NCI-H1436 (cell line): ENCODE measurements at places on chromosomes 6 and 20.

DNA sequence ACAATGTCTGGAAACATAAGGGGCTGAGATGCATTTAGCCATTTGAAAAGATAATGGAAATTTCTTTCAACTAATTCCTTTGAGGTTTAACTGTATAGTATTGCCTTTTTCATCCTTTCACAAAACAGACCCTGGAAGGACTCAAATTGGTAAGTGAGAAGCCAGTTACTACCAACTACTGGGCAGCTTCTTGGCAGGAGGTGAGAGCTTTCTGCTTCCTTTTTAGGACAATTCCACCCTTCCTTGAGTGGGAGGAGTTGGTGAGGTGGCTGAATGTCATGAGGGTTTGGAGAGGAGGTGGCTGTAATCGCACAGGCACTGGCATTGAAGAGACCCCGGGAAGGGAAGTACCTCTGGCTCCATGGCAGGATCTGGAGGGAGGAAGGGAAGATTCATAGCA, 341.1 kb downstream of the NRN1 start:
- DNase-seq, result no peak

DNA sequence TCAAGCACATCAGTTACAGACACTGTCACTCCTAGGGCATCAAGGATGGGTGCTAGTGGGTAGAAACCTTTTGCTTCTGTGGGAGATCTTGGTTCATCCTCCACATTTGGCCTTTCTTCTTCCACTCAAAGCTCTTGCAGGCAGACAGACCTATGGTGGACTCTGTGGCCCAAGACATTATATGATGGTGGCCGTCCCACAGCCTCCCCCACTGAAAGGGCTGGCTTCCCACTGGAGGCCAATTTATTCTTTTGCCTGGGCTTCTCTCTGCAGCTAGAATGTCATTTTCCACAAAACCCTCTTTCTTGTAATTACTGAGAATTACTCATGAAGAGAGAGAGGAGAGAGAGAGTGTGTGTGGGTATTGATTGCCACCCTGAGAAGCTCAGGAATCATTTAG, 43.8 kb downstream of the CD40 start:
- DNase-seq, result no peak

- DNase-seq, result no peak
Observed at GRCh38 chr6:24838081-24838480, 39.4 kb upstream of the ARMH2 start.

DNA sequence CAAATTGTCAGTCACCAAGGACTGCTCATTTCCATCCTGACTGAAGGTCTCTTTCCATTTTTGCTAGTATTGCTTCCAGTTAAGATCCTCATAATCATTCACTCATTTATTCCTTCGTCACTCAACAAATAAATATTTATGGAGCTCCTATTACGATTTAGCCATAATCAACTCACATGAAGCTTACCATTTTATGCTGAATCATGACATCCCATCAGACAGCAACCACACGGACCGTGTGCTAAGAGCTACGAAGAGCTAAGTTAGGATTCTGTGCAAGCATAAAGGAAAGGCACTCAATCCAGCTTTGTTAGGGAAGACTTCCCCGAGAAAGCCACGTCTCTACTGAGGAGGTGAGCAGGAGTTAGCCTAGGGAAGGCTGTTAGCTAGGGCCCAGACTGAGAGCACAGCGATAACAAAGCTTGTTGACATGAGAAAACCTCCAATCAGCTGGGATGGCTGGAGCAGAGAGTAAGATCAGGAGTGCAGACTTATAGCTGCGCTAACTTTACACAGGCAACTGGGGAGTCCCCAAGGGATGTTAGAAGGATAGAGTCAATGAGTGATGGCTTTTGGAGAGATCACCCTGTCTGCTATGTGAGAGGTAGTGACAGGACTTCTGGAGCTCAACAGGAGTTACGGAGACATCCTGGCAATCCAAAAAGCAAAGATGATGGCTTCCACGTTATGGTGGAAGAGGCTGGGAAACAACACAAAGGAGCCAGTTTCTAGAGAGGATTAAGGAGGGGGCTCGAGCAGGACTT, 2.6 kb upstream of the GID8 start:
- no peak for DNase-seq

DNA sequence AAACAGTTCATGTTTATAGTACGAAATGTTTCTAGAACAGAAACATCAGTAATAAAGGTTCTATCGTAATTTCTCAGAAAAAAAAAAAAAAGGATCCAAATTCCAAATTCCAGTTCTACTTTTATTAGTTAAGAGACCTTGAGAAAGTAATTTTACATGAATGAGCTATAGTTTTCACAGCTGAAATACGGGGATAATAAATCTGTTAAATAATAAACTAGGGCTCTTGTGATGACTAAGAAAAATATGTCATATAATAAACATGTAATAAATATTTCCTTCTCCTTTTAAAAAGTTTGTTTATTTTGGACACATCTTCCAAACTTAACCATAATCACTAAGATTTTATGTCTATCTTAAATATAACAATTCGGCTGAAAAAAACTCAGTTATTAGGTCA, 17.8 kb downstream of the RARS2 start:
- DNase-seq, result no peak

GRCh38 chr6:54847799-54848597, 1.4 kb downstream of the FAM83B start:
- no peak for DNase-seq

GRCh38 chr6:152244998-152245630, 392.0 kb downstream of the SYNE1 start:
- DNase-seq, result no peak

- no peak for DNase-seq
Observed at GRCh38 chr20:23126281-23127061, 40.3 kb upstream of the CD93 start.

- no peak for DNase-seq
Observed at GRCh38 chr6:159169557-159170332, 545 bp downstream of the FNDC1 start.
